Effector CD8-positive, alpha-beta T cell (primary cell): ENCODE measurements at places on chromosomes 2 and 18.

GRCh38 chr2:196783431-196784094 lies 15.9 kb downstream of the GTF3C3 start:
- no peak for DNase-seq

DNA sequence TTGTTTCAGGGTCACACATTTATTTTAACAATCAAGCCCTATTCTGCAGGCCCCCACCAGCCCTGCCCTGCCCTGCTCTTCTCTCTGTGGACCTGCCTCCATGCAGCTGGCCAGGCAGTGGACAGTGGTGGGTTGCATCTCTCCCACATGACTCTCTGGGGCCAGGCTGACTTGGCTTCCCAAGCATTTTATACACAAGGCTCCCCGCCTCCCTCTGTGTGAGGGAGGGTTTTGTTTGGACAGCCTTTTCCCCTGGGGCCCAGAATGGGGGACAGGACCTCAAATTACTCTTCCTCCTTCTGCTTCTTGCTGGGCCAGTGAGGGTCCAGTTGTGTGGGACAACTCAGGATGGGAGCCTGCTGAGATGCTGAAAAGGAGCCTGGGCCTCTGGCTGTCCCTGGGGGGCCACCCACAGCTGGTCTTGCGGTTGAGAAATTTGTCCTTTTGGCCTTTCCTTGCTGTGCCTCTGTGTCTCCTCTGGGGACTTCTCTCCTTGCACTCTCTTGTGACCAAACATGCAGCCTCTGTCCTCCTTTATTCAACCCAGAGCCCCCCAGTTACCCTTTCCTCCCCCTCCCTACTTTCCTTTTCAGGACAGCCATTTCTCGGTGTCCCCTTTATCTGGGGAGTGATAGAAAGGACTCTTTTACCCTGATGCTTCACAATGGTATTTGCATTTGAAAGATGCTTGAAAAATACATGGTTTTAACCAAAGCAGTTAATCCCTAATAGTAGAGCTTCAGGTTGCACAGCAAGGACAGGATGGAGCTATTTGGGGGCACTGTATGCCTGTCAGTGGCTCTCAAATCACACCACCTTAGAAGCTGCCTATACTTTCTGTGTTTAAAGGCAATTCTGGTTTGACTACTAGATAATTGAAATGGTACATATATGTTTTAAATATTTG lies 151.1 kb downstream of the FHOD3 start:
- no peak for DNase-seq

- DNase-seq: no peak
These were observed 980 bp upstream of the RNPEPL1 start for GRCh38 chr2:240567137-240567871.

DNA sequence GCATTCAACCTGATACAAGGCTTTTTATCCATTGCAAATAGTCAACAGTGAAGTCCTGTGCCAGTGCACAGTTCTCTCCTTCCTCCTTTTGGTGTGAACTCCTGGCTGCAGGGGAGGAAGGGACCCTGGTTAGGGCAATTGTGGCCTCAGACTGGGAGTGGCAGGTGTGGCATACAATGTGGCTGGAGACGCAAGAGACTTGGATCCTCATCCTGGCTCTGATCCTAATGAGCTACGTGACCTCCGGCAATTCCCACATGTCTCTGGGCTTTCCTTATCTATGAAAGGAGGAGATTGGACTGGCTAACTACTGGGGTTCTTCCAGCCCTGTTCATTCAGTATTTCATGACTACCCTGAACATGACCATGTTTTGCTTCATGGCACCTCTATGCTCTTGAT lies 10.5 kb upstream of the IL1A start:
- no peak for DNase-seq

DNA sequence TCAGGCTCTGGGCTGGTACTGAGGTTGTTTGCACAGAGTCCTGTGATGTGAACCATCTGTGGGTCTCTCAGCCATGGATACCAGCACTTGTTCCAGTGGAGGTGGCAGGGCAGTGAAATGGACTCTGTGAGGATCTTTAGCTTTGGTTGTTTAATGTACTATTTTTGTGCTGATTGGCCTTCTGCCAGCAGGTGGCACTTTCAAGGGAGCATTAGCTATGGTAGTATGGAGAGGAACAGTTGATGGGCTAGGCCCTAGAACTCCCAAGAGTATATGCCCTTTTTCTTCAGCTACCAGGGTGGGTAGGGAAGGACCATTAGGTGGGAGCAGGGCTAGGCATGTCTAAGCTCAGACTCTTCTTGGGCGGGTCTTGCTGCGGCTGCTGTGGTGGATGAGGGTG lies 257.0 kb upstream of the GYPC start:
- DNase-seq: no peak

GRCh38 chr2:112136096-112136495 lies 2.1 kb upstream of the FBLN7 start:
- DNase-seq: no peak

DNA sequence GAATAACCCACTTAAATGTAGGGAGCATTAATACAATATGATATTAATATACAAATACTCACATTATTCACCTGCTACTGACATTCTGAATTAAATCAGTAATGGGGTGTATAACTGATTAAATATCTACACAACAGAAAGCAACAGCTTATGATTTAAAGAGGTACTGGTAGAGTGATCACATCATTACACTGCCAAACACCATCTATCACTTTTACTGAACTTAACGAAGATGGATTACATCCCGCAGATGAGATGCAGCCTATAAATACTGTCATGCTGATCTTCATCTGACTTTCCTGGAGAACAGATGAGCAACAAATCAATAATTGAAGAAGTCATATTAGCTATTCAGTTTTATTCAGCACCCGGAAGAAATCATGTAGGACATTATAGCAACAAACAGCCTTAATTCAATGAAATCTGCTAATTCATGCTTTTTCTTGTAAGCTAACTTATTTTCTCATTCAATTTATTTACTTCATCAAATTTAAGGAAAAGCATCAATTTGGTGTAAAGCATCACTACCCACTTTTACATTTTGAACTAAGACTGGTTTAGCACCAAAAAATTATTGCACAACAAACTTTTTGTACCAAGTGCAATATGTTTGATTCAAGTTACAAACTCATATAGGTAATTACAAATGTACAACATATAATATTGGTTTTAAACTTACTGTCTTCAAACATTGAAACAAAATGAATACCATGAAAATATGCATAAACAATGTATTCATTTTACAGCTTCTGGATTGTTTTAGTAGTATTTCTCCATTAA lies 1509.0 kb downstream of the LRP1B start:
- DNase-seq: no peak

DNA sequence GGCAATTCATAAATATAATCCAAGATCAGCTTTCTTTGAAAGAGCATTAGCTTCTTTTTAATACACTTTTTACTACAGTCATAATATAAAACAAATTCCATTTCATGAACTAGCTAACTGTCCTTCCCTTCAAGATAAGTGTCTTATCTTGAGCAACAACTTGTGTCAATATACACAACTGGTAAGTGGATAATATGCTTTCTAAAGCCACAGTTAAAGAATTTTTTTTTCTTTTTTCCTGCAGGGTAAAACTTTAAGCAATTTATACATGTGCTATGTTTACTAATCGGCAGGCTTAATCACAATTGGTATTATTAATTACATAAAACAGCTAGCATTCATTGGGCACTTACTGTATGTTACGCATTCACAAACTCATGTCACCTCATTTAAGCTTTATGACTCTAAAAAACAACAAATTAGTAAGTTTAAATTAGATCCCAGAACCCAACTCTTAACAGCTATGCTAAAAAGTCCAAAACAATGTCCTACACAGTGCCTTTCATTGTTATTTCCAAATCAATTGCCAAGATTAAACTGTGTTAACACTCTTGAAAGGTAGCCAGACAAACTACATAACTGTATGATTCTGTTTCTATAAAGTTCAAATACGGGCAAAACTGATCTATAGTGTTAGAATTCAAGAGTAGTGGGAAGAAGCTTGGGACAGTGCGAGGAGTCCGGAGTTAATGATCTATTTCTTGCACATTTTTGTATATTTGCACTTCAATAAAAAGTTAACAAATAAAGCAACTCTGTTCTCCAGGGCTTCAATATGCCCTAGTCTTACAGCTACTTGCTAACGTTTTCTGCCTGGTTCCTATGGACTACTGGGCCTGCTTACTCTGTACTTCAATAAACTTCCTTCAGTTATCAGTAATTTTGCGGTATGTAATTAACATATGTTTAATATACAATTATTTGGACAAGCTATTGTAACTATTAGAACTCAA lies 6.0 kb downstream of the TXNL1 start:
- no peak for DNase-seq

DNA sequence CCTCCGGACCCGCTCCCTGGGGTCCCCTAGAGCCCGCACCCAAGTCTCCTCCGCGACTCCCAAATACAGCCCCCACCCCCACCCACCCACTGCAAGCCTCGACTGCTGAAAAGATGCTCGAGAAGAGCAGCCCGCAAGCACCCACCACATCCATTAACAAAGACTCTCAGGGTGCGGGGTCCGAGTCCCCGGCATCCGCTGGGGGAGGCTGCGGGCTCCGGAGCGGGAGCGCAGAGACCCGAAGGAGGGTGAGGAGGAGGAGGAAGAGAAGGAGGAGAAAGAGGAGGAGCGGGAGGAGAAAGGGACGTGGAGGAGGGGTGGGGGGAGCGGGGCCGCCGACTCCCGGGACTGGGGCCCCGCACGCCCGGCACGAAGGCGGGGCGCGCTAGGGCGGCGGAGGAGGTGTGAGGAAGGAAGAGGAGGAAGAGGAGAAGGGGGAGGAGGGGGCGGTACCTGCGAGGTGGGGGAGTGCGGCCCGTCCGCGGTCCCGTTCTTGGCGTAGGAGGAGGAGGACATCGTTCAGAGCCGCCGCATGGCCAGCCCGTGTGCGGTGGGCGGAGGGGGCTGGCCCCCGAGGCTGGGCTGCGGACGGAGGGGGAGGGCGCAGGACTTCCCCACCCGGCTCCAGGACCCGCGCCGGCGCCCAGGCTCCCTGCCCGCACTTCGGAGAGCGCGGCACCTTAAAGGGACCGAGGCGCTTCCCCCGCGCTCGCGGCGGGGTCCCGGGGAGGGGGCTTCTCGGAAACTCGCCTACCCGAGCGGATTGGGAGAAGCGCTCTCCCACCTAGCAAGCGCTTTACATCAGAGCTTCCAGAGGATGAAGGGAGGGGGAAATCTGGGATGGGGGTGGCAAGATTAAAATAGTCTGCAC lies at the start of gene CACNB4:
Gene CACNB4 (minus strand): TSS at position 549 of the 871 bp plus-strand sequence.
- DNase-seq: no peak

- DNase-seq: no peak
These were observed 175.8 kb downstream of the SMAD7 start for GRCh38 chr18:48774941-48775340.

DNA sequence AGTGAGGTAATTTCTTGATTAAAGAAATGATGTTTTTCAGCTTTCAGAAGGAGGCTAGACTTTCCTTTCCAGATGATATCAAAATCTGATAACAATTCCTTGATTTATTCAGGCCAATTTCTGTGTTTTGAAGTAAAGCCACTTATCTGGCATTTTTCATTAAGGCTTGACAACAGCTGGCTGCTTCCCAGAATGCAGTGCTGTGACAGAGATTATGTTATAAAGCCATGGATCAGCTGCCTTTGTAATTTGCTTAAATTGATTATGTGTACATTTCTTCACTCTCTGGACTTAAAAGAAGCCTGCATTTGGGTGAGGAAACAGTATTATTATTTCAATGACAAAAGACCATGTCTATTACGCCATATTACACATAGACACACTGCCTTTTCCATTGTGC lies 136.0 kb downstream of the PLCL1 start:
- DNase-seq: no peak

GRCh38 chr2:121539750-121540469 lies 9.2 kb downstream of the RNU4ATAC start:
- no peak for DNase-seq

DNA sequence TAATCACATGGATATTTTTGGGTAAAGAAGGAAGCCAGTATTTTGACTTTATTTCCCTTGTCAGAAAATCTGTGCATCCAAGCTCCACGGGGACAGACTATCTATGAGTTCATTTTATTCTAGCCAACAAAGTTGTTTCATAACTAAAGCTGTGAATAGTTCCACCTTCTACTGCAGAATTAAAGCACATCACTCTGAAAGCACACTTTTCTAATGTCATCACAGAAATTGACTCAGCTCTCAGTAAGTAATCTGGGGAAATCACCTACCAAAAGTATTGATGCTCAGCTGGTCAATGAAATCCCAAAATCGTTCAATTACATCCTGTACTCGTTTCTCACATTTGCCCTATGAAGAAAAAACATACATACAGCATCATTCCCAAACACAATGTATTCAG lies 19.1 kb downstream of the IAH1 start:
- no peak for DNase-seq

DNA sequence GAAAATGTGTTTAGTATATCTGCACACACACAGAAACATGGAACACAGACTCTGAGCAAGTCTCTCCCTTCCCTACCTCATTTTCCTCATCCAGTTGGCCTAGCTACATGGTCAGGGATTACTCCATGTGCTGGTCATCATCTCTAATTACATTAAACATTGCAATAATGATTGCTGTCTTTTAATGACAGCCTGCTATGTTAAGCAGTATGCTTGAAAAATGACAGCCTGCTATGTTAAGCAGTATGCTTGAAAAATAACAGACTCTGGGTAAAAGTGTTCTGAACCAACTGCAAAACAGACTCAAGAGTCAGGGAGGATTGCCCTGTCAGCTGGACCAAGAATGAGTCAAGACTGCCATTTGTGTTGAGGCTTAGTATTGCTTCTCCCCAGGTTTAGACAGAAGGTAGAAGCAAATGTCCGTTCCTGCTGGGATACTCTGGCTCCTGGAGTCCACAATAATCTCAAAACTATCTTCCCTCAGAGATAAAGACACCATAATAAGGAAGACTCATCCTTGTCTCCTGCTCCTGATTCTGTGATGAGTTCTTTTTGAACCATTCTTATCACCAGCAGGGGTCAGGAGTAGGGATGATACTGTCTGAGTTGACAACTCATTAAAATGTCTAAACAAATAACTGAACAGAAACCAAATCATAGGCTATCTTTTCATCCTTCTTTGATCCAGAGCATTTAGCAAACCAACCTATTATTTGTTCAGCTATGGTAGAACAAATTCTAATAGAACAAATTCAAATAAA lies 57.7 kb downstream of the CCDC93 start:
- DNase-seq: no peak

DNA sequence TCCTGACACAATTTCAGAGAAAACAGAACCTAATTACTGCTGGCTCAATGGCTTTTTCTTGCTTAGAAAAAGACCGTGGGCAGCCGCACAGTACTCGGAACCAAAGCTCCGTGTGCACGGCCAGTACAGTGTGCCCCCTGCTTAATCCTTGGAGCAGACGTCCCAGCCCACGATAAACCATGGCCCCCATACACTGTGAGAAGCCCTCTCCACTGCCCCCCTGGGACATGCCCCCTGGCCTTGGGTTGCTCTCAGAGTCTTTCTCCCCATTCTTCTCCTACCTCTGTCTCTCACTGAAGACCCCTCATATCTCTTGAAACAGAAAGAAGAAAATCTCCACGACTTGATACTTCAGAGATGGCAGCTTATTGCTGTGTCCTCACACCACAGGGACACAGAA lies 44.0 kb downstream of the CYP26B1 start:
- no peak for DNase-seq

GRCh38 chr2:3223080-3223923 lies 154.3 kb downstream of the EIPR1 start:
- DNase-seq: no peak

- no peak for DNase-seq
These were observed 55.0 kb downstream of the ARHGAP25 start for GRCh38 chr2:68789603-68790002.
